ENCODE measurements at places on chromosomes 13 and 19.

DNA sequence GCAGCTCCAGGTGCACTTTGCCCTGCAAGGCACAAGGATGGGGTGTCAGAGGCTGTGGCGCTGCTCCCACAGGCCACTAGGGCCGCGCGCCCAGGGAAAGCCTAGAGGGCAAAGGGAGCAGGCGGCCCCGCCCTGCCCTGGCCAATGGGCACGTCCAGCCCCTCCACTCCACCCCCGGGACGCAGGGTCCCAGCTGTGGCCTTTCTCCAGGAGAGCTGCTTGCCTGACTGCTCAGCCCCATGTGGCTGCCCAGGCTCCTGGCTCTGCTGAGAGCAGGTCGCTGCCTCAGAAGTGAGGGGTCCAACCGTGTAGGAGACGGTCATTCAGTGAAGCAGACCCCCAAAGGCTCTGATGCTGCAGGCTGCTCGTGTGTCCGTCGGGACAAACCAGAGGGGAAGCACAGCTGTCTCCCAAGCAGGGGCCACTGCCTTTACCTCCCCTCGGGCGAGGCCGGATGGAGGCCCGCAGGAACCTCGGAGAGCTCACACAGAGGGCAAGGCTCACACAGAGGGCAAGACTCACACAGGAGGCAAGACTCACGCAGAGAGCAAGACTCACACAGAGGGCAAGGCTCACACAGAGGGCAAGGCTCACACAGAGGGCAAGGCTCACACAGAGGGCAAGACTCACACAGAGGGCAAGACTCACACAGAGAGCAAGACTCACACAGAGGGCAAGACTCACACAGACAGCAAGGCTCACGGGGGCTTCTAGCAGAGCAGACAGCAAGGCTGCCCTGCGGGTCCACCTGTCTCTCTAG is 56.2 kb upstream of the C13orf46 start:
- no peak for DNase-seq

DNA sequence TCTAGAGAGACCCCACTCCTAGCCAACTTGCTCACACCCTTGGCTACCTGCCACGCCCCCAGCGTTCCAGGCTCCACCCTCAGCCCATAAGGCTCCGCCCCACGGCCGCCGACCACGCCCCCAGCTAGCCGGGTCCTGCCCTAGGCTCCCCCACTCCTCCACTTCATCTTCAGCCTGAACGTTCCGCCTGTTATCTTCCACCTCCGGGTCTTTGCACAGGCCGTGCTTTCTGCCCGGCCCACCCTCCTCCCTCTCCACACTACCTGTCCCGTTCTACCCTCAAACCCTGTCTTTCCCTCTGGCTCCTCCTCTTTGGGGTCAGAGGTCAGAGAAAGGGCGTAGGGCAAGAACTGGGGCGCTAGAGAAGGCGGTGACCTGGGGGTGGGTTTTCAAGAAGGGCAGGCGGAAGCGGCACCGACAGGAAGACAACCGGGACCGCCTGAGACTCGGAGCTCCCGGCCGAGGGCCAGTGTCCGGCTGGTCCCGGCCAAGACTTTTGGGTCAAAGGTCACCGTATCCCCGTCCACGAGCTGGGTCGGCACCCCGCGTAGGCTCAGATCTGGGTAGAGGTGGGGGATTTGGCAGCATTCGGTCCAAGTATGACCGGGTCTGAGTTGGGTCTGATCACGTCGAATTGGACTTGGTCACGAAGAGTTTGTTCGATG is 2.2 kb downstream of the PDE4C start:
- peak; percentile 96 for DNase-seq

DNA sequence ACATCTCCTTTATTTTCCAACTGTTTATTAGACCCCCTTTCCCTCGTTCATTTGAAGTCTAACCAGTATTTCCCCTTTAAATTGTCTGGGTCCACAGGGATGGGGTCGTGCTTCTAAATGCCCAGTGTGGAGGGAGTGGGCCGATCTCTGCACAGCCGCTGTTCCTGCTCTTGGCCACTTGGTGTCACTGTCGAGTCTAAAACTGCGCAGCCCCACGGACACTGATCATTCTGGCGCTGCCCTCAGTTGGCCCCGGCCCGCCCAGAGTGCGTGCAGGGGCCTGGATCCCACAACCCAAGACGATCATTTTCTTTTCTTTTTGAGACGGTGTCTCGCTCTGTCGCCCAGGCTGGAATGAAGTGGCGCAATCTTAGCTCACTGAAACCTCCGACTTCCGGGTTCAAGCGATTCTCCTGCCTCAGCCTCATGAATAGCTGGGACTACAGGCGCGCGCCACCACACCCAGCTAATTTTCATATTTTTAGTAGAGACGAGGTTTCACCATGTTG is 12.0 kb downstream of the WDR88 start:
- DNase-seq = peak; percentile 87

DNA sequence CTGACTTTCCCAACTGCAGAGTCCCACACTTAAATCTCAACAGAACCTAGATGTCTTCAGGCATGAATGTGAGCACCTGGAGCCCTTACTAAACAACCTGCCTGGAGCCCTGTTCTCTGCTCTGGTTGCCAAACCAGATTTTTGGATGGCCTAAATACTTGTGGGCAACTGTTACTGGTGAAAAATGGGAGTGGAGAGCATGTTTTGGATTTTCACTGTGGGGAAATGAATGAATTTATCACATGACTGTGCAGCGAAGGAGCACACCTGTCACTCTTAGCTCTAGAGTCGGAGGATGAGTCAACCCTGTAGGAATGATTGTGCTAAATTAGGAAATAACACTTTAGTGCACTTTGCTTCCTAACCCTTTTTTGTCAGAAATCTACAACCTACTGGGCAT is 30.3 kb downstream of the SHISA2 start:
- DNase-seq = peak; percentile 33

GRCh38 chr13:79939689-79940088 is 401.2 kb downstream of the SPRY2 start:
- no peak for DNase-seq

DNA sequence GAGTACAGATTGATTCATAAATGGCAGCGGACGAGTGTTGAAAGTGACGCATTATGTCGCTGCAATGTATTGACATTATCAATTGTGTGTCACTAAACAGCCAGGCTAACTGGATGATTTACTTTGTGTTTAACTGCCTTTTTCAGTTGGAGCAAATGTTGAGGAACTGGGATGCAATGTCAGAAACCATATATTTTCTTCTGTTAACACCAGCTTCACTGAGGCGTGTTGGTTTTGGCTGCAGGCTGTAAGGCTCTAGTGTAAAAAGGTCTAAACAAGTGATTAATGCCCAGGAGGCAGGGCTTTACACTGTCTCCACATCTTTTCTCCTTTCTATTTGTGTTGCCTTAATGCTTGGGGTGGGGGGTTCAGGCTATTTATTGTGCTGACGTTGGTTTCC is 80.1 kb downstream of the GGACT start:
- DNase-seq = no peak

DNA sequence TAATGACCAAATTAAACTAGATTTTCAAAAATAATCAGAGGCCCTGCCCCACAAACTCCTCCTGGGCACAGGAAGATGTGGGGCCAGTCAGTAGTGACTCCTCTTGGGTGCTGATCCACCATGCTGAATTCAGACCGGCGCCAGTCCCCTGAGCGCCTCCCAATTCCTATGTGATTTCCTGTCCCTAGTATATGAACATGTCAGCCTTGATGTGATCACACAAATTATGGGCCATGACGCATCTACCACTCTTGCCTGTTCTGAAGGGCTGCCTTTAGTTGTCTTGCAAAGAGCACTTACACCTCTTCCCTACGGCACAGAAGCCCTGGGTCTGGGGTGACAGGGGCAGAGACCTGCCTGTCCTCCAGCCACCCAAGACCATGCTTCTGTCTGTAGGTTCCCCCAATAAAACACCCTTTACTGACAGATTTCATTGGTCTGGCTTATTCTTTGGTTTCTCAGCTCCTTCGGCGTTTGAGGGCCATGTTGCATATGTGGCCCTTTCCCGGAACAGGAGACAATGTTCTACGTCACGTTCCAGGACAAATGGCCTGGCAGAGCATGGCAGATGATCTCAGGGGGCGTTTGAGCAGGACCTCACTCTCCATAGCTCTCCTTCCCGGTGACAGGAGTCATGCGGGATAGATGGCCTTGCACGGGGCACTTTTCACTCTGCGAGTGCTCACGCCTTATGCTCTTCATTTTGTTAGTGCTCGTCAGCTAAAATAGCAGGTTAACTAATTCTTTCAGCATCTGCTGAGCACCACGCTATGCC is 5.6 kb upstream of the ATP11A start:
- DNase-seq = no peak

DNA sequence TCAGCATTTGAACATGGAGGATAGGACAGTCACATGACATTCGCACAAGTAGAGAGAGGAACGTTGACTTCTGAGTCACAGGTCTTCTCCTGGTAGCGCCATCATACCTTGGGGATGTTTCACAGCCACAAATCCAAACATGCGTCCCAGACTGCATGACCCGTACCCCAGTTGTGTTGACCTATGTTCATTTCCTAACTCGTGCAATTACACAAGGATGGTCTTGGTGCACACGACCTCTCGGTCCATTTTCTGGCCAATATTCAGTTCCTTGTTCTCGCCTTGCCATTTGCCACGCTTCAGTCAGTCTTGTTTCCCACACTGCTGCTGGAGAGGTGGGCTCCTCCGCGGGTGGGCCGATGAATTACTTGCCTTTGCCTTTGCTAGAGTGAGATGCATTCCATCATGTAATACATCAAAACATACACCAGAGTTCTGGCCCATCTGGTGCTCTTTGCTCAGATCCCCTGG is 87.3 kb downstream of the COL4A2 start:
- DNase-seq = no peak

DNA sequence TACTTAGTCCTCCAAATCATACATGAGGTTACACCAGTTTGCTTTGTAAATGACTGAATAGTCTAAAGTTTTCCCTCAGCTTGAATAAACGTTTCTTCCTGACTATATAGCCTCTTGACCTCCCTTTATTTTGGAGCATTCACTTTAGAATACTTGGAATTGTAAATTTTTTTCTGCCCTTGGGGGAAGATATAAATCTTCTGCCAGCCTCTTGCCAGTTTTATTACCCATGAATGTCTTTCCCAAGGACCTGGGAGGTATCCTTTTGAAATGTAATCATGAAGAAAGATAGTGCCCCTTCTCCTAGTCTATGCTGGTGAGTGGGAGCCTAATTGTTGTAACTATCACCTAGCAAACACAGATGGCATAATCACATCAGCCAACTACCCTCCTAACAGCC is 2033.9 kb upstream of the PCDH20 start:
- DNase-seq = no peak

GRCh38 chr19:2250766-2251105 is 1.6 kb downstream of the AMH start:
- no peak for DNase-seq

DNA sequence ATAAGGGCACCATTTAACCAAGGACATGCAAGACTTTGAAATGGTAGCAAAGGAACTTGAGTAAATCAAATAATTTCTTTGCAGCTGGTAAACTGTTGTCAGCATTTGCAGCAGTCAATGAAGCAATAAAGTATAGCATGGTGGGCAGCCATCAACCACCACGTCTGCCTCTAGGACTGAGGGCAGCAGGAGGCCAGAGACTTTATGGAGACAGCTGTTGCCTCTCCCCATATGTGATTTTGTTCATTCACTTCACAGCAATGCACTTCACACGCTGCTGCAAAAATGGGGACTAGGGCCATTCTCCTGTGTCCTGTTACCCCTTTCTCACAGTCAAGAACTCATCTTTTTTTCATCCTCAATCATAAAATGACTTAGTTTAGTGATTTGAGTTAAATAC is 51.3 kb upstream of the PCDH9 start:
- no peak for DNase-seq

GRCh38 chr19:45809643-45810159 is 5.4 kb downstream of the RSPH6A start:
- no peak for DNase-seq

DNA sequence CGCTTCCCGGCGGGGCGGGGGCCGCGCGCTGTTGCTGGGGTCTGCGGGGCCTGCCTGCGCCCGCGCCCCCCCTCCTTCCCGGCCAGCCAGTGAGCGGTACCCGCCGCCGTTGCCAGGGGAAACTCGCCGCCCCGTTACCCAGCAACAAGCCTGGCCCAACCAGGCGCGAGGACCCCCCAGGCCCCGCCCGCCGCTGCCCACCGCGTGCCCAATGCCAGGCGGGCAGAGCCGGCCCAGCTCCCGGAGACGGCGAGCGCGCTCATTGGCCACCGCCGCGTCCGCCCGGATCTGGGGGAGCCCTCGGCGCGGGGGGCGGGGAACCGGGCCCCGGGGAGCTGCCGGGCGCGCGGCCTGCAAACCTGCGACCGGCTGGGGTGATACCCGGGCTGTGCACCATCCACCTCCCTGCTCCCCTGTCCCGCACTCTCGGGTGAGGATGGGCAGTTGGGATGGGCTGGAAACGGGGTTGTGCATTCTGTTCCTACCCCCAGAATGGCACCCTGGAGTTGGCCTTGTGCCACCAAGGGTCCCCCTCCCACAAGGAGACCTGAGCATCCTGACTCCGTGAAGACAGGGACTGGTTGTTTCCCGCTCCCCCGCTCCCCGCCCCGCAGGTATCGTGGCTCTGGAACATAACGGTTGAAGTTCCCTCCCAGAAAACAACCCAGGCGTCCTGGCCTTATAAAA is 8.8 kb upstream of the BBC3 start:
- DNase-seq = no peak

DNA sequence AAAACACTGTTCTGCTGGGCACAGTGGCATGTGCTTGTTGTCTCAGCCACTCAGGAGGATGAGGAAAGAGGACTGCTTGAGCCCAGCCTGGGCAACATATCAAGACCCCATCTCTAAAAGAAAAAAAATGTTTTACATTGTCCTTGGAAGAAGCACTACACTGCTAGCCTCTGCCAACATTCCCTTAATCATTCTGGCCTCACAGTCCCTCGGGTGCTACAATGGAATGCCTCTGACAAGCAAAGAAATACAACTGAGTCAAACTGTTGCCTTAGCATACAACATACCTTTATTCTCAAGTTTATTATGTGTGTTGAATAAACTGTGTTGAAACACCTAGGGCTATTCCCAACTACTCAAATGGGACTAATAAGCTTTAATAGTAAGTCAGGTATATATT is 56.1 kb downstream of the PSPC1 start:
- DNase-seq = no peak

DNA sequence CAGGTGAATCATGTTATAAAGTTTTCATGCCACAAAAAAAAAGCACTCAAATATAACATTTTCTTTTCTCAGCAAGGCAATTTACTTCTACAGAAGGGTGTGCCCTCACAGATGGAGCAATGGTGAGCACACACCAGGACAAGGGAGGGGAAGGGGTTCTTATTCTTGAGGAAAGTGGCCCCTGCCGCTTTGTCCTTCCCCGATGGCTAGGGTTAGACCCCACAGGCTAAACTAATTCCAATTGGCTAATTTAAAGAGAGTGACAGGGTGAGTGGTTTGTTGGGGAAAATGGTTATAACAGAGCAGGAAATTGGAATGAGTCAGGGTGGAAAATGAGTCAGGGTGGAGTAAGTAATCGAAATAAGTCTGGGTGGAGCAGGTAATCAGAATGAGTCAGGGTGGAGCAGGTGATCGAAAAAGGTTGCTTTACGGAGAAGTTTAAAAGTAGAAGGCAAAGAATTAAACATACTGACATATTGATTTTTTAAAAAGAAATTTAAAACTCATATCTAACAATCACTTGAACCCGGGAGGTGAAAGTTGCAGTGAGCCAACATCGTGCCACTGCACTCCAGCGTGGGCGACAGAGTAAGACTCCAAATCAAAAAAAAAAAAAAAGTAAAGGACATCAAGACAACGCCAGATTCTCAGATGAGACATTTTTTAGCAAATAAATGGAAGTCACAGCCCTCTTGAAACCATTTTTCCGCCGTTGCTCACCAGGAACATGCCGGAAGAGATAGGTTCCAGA is 813 bp downstream of the ZNF562 start:
- DNase-seq = peak; percentile 15

Measured in ELF-1 (cell line).